ENCODE measurements at places on chromosomes 13 and 19.

DNA sequence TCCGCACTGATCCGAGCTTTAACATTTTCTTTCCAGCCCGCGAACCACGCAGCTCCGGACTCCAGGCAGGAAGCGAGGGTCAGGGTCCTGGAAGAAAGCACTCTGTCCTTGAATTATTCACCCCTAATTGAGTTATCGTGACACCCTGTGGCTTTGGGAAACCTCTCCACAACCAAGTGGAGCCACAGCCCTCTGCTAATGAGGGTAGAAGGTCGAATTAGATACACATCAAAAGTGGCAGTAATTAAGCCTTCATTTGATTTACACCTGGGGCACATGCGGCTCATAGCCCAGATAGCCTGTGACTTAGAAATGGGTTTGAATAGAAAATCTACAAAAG lies 15.9 kb upstream of the RNF17 start:
- no peak for DNase-seq

- no peak for DNase-seq
These were observed 1.5 kb upstream of the IGSF23 start for GRCh38 chr19:44611812-44612295.

DNA sequence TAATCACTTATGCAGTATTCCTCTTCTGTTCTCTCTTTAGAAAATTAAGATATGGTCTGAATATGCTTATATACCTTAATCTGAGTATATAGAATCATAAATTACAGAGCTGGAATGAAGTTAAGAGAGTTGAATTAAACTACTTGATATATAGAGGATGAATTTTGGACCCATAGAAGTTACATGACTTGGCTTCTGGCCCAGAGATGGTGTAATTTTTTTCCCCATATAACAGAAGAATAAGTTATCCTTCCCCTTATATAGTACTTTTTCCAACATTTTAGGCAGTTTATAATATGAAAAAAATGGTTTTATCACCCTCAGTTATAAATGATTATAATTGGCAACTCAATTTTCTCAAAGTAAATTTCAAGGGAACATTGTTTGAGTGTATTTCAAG lies 616.3 kb downstream of the TBC1D4 start:
- no peak for DNase-seq

DNA sequence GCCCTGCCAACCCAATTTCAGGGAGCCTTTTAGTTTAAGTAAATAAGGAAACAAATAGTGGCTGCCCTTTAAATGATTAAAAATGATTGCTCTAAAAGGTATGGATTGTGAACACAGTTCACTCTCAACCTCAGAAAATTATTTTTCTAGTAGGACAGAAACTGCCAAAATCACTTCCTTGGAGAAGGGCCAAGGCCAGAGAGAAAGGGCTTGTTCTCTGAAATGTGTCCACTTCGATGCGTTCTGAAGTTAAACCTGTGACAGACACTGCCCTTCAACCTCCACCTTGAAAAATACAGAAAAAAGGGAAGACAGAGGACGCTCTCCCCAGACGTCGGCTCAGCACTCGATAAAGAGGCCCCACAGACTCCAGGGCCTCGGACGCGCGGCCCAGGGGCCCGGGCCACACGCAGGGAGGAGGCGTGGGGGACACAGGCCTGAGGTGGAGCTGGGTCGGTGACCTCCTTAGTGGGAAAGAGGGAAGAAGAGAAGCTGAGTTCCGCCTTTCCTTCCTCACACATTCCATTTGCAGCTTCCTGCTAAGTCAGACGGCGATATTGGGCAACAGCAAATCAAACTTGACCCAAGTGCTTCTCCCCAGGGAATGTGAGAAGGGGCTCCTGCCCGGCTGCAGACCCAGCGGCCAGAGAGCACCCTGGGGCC lies 63.6 kb downstream of the RASA3 start:
- DNase-seq = no peak

DNA sequence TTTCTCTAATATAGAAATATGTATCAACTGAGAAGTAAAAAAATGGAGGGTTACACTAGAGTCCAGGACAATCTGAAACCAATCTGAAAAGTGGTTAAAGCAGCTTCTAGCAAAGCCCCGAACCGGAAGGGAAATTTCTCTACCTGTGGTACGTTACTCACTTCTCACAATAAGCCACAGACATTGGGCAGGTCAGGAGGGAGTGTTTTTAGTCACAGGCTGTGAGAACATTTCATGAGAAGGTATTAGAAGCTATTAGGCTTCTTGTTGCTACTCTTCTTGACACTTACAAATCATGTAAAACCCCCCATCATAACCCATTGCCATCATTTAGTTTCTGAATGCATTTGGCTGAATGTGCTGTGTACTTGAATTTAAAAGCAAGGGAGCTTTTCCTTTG lies 120.9 kb downstream of the NUFIP1 start:
- no peak for DNase-seq

DNA sequence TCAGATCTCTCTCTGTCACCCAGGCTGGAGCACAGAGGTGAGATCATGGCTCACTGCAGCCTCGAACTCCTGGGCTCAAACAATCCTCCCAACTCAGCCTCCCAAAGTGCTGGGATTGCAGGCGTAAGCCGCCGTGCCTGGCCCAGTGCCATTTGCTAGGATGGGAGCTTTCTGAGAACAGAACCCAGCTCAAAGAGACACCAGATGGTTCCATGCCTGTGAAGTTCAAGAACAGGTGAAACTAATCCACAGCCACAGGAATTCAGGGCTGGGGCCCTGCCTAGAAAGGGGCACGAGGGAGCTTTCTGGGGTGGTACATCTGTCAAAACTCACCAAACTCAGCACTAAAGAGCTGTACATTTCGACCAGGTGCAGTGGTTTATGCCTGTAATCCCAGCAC lies 4.2 kb downstream of the SLC7A9 start:
- no peak for DNase-seq

DNA sequence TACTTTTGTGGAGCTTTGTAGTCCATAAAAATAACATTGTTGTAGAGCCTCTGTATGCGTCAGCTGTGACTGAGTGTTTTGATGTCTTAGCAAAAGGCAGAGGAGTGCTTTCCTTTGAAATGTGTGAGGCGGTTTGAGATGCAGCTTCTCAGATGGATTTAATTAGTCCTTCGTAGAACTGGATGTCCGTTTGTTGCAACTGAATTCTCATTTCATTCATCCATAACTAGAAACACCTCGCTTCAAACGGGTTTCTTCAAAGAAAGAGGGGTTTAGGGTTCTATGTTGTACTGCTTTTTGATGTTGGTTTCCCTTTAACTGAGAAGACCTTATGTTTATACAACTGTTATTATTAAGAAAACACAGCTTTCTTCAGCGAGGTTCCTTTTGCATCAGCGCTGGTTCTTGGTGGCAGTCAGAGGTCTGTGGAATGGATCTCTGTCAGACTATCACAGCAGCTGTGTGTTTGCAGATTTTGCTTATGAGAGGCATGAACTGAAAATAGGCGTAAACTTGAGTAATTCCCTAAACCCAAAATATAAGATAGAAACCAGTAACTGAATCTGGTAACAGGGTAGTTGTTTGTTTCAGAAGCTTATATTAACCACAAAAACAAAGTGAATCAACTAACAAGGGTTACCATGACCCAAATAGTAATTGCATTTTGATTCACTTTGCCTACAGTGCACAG lies 194.4 kb downstream of the GGACT start:
- DNase-seq = no peak

DNA sequence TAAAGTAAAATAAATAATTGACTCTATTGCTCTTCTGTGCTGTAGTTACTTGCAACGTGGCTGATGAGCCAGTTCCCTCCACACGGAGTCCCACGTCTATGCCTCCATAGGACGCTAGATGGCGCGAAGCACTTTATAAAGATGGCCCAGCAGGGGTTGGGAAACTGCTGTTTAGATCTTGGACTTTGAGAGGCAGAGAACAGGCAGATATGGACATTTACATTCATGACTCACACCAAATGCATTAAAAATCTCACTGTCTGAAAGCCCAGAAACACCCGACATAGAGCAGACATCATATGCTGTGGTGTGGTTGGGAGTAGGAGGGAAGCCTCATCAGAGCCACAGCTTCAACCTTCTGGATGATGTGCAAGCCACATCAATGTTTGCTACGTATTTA lies 643.1 kb upstream of the ARGLU1 start:
- DNase-seq = peak; percentile 12

DNA sequence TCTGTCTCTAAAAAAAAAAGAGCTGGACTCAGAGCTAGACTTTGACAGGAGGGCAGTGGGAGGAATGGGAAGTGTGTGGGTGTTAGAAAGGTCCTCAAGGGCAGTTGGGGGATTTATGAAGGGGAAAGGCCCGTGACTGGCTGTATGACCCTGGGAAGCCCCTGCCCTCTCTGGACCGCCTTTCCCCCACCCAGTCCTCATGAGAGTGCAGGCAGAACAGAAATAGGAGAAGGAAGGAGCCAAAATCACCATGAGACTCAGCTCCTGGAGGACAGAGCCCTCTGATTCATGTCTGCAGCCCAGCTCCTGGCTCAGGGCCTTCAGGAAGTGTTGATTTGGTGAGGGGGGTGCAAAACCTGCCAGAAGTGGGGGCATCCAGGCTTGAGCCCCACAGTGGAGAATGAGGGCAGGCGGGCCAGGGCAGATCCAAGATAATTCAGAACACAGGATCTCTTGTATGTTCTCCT lies 8.7 kb upstream of the SMG9 start:
- DNase-seq = no peak

GRCh38 chr19:824885-825284 lies 2.8 kb upstream of the AZU1 start:
- DNase-seq = no peak

Data from T follicular helper cell (primary cell).